ENCODE measurements at places on chromosomes 12 and 14.

DNA sequence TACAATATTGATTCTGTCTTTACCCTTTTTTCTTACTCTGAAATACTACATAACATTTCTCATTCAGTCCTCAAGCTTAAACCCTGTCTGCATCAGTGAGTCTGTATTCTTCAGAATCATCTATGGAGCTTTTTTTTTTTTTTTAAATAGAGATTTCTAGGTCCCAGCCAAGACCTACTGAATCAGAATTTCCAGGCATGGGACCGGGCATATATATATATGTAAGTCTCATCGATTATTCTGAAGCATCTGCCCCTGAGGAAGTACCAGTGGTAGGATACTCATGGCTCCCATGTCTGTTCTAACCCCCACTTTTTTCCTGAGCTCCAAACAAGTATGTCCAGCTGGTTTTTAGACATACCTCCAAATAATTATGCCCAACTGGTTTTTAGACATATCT, 6.1 kb downstream of the DDX47 start:
- DNase-seq, result no peak

DNA sequence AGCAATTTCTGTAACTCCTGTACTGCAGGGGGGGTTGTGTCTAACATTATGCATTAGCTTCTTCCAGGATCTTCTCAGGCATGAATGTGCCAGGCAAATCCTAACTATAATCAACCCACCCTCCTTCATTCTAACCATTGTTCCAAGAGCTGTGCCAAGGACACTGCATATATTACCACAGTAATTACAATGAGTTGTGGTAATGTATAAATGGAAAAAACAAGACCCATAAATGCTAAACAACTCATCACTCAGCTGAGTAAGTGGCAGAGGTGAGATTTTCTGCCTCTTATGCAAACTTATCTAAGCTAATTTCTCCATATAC, 80.6 kb downstream of the PRKD1 start:
- no peak for DNase-seq

DNA sequence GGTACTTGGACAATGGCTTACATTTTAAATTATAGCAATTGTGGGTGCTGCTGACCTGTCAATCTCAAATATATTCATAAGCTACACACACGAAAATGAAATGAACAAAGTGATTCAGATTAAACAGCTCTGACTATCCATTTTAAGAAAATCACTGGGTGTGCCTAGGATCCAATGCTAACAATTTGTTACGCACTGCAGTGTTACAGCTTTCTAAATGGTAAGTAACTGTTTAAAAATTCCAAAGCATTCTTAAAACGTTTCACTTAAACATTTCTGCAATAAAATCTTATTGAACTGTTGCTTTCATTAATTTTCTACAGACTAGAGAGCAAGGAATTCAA, 18.9 kb downstream of the LMO3 start:
- DNase-seq, result no peak

DNA sequence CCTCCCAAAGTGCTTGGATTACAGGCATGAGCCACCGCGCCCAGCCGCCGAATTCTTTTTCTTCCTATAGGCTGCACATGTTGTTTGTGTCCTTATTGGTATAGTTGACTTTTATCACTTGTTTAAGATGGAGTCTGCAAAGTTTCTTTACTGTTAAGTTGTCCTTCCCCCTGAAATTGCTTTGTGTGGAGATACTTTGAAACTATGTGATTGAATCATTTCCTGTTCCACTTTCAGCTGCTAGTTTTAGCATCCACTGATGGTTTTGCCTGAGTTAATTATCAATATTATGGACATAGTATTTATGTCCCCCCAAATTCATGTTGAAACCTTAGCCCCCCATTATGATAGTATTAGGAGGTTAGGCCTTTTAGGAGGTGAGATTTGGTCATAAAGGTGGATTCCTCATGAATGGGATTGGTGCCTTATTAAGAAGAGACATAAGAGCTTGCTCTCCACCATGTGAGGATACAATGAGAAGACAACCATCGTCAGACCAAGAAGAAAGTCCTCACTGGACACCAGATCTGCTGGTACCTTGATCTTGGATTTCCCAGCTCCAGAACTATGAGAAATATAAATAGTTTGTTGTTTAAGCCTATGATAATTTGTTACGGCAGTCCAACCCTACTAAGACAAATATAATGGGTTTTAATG, 34.9 kb downstream of the PPHLN1 start:
- no peak for DNase-seq

DNA sequence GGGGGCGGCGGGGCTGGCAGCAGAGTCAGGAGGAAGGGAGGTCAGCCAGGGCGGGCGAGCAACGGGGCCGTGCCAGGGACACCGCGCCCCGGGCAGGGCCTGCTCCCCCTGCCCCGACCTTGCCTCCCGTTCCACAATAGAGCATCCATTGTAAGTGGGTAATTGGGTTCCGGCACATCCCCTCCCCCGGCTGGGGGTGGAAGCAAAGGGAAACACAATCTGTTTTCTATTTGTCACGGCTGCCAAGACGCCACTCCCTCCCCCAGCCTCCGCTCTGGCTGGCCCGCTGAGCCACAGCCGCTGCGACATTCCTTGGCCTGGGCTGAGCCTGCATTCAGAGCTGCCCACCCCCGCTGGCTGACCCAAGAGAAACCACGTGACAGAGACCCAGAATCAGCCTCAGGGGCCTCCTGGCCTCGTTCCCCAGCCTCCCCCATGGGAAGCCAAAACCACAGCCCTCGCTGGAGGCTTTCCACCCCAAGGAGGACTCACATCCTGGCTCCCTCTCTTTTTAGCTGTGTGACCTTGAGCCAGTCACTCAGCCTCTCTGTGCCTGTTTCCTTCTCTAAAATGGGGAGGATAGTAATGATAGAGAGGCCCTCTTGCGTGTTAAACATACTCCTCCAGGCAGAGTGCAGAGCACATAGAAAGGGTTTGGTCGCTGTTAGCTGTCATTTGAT, 117.6 kb downstream of the SCARB1 start:
- peak; percentile 73 for DNase-seq

DNA sequence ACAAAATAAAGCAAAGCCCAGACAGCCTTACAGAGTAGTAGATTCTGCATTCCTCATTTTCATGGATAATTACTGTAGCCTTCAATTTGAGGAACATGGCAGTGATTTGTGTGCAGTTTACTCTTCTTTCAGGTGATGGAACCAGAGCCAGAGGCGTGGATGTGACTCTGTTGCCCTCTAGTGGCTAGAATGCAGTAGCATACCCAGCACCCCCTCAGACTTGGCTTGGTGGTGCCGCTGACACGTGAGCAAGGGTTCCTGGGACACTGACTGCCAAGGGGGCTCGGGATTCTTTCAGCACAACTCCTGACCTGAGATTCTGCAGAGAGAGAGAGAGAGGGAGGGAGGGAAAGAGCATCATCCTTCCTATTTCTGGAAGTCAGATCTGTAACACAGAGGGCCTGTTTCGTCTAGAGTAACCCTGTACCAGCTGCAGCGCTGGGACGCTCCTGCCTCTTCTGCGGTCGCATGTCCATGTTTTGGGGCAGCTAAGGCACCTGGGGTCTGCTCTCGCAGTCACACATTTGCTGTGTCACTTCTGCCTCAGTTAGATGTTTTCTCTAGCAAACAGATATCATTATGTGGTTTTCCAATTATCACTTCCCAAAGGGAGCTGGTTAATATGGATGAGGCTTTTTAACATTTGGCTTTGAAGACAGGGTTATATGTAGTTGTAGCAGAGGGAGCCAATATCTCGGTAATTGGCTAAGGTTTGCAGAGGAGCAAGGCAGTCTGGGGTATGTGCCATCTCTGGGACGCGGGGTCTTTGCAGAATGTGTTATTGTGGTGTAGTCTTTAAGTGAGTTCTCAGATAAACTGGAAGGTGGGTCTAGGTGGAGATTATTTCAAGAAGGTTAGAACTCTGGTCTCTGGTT, 428.1 kb downstream of the NRXN3 start:
- peak; percentile 59 for DNase-seq

- no peak for DNase-seq
These were observed 35.3 kb downstream of the ZC3H14 start for GRCh38 chr14:88598097-88598675.

GRCh38 chr12:14289601-14290000, 75.9 kb upstream of the ATF7IP start:
- no peak for DNase-seq

GRCh38 chr14:24425704-24426103, 3.8 kb downstream of the CBLN3 start:
- DNase-seq, result peak; percentile 50

Measured in K562 (cell line).